NCI-H2081 (cell line): ENCODE measurements at places on chromosomes 3 and 15.

DNA sequence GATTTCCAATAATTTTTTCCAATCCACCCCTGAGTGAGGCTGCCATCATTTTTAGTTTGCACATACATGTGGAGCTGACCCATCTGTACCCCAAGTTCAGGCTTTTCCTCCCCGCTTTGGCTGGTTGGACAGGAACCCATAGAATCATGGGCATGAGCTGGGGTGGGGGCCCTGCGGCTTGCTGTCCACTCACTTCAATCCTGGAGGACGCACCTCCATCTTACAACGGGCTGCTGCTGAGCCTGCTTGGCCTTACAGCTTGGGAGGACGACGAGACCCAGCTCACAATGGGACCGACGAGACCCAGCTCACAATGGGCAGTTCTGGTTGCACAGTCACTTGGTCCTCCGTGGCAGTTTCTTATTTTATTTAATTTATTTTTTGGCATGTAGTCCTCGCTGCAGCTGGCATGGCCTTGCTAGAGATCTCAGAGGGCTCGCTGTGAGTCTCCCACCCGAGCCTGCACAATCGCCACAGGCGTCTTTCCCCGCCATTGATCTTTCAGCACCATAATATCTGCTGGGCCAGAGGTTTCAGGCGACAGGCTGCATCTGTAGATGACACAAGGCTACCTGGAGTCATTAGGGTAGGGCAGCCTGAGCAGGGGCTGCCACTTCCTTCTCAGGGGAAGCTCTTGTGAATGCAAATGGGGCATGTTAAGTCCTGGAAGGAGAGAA, 19.6 kb upstream of the EPHB3 start:
- no peak for DNase-seq

DNA sequence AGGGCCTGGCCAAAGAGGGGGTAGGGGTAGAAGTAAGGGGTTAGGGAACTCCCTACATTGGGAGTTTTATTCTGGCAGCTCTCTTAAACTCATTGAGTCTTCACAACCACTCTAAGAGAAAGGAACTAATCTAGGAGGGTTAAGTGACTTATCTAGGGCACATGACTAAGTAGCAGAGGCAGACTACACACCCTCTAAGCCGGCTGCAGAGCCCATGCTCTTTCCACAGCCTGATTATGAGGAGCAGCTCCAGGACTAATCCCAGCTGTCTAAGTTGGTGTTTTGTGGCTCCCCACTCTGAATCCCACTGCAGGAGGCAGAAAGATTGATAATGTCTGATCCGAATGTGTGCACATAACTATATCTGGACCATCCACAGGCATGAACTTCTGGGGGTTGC, 374.6 kb downstream of the EPHB1 start:
- no peak for DNase-seq

DNA sequence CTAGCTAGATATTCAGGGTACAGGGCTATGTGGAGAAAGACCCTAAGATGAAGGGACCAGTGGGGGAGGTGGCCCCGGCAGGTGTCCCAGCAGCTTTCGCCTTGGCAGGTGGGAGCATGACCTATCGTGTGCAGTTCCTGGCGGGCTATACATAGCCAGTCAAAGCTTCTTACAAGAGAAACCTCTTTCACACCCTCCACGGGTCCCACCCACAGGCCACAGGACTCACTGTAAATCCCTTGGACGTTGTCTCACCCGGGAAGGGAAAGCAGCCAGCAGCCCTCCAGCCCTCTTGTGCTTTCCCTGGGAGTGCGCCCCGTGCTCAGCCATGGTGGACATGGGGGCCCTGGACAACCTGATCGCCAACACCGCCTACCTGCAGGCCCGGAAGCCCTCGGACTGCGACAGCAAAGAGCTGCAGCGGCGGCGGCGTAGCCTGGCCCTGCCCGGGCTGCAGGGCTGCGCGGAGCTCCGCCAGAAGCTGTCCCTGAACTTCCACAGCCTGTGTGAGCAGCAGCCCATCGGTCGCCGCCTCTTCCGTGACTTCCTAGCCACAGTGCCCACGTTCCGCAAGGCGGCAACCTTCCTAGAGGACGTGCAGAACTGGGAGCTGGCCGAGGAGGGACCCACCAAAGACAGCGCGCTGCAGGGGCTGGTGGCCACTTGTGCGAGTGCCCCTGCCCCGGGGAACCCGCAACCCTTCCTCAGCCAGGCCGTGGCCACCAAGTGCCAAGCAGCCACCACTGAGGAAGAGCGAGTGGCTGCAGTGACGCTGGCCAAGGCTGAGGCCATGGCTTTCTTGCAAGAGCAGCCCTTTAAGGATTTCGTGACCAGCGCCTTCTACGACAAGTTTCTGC, 15.0 kb downstream of the GRK7 start:
- DNase-seq = no peak

- no peak for DNase-seq
Observed at GRCh38 chr3:171796625-171797264, 13.5 kb downstream of the PLD1 start.

DNA sequence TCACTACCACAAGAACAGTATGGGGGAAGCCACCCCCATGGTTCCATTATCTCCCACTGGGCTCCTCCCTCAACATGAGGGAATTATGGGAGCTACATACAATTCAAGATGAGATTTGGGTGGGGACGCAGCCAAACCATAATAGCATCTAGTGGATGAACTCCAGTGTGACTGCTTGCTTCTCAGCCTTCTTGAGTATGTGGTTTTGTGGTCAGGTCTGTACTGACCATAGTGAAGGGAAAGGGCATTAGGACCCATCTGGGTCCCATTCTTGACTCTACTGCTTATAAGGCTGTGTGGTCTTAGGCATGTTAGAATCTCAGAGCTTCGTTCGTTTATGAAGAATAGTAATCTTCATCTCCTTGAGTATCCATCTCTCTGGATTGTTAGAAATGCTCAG, 81.4 kb downstream of the CGNL1 start:
- DNase-seq = no peak

GRCh38 chr3:184737063-184737462, 25.2 kb upstream of the MAGEF1 start:
- DNase-seq = no peak

DNA sequence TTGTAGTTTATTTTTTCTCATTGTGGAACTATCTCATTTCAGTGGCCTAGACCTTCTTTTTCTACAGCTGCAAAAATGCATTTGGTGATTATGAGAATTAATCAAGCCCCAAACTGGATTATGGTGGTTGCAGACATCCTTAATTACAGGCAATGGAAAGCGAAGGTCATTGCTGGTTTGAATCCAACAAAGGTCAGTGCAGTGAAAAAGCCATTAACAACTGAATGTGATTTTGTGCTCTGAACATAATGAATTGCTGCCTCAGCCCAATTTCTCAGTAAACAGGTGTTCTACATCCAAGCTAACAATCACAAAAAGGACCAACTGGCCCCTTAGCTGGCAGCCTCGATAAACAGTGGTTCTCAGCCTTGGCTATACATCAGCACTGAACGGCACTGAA, 260.1 kb upstream of the DPPA4 start:
- DNase-seq = no peak

DNA sequence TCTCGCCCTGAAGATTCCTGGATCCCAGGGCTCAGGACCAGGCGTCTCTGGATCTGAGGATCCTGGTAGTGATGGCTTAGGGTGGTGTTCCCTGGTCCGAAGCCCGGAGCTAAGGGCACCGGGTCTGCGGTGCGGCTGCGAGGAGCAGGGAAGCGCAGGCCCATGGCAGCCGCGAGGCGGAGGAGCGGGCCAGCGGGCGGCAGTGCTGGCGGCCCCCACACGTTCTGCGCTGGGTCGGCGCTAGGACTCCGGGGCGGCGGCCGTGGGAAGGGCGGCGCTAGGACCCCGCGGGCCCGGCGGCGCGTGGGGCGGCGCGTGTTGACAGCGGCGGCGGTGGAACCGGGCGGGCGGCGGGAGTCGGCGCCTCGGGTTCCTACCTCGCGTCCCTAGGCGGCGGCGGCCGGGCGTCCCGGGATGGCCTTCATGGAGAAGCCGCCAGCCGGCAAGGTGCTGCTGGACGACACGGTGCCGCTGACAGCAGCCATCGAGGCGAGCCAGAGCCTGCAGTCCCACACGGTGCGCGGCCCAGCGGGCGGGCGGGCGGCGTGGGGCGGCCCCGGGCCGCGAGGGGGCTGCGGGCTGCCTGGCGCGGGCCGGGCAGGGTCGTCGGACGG, at the start of gene PXK:
Gene PXK, plus strand, starts transcription at position 318 of the 614 bp plus-strand sequence. Its CDS starts 97 bp downstream, at position 415.
- peak; percentile 15 for DNase-seq

- DNase-seq = no peak
Observed at GRCh38 chr15:64755427-64755940, 19.9 kb downstream of the RBPMS2 start.

- no peak for DNase-seq
Observed at GRCh38 chr3:138949445-138950005, 2.5 kb downstream of the FOXL2NB start.

GRCh38 chr3:156211583-156211982, 91.2 kb downstream of the KCNAB1 start:
- DNase-seq = no peak

DNA sequence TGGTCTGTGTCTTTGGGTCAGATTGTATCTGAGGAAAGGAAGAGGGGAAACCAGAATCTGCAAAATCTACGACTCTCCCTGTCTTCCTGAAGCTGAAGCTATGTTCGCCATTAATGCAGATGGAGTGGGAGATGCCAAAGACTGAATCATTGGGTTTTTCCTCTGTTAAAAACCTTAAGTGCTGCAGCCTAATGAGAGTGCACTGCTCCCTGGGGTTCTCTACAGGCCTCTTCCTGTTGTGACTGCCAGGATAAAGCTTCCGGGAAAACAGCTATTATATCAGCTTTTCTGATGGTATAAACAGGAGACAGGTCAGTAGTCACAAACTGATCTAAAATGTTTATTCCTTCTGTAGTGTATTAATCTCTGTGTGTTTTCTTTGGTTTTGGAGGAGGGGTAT, 24.0 kb downstream of the RMDN3 start:
- peak; percentile 46 for DNase-seq

DNA sequence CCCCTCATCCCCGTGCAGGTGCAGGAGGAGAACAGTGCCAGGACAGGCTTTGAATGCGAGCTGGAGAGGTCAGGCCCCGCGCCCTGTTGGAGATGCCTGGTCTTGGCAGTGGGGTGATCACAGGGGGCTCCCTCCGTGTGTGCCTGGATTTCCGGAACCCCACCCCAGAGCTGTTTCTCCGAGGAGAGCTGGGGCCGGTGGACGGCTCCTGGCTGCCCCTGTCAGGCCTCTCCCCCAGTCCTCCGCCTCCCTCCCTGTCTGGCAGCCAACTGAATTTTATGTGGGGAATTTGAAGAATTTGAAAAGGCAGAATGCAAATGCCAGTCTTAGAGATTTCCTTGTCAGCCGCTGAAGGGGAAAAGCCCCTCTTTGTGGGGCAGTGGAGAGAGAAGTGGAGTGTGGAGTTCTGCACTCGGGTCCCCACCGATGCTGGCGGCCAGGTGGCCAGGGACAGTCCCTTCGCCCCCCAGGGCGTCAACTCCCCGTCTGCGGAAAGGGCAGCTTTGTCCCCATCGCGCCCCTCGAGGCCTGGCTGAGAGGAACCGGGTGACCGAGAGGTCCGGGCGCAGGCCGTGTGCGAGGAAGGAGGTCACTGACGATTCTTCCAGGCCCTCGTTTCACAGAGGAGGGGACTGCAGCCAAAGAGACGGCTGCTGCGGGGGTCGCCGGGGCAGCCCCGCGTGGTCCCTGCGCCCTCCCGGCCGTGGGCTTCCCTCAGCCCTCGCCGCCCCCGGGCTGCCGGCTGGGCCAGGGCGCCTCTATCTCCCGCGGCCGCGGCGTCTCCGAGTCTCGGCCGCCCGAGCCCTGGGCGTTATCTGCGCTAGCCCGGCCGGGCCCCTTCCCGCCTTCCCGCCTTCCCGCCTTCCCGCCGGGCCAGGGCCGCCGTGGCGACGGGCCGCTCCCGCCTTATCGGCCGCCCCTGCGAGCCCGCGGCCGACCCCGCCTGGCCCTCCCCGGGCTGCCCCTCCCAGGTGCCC, 56.0 kb upstream of the LCTL start:
- DNase-seq = no peak

- no peak for DNase-seq
Observed at GRCh38 chr3:103393395-103394186, 958.8 kb downstream of the ZPLD1 start.

DNA sequence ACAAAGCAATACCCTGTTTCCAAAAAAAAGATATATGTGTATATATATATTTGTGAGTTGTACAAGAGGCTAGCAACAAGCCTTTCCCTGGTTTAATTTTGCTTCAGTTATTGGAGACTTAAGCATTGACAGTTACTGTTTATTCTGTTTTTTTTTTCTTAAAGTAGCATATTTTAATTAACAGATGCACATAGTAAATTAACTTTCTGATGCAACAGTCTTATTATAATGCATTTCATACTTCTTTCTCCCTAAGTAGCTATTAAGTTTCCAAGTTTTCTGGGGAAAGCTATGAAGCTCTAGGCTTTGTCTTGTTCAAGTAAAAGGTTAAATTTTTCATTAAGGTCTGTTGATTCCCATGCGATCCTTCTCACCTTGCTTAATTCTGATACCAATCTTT, 17.9 kb downstream of the PRKCI start:
- no peak for DNase-seq

- no peak for DNase-seq
Observed at GRCh38 chr3:57952651-57953050, 55.6 kb upstream of the FLNB start.

DNA sequence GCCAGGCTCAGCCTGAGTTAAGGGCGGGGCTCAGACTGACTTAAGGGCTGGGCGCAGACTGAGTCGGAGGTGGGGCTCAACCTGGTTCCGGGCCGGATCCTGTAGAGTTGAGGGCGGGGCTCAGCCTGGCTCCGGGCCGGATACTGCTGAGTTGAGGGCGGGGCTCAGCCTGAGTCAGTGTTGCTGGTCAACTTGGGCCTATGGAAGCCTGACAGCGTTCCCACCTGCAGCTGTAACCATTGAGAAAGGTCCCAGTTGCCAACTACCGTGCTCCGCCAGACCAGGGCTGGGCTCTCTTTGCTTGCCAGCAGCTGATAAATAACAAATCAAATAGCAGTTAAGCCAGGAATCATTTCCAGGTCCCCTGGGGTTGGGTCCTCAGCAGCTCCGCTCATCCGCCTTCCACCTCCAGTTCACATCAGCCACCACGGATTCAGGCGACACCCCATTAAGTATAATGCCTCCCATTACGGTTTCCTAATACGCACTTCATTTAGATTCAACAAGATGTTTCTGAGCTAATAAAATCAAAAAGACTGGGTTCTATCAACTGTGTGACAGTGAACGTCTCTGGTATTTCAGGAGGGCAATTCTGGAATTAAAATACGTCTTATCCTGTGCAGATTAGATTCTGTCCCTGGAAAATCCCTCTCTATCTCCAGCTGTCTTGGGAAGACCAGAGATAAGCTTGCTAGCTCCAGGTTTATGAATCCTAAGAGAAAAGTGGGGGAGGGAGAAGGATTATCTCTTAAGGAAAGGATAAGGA, 7.3 kb downstream of the GRIP2 start:
- peak; percentile 90 for DNase-seq

DNA sequence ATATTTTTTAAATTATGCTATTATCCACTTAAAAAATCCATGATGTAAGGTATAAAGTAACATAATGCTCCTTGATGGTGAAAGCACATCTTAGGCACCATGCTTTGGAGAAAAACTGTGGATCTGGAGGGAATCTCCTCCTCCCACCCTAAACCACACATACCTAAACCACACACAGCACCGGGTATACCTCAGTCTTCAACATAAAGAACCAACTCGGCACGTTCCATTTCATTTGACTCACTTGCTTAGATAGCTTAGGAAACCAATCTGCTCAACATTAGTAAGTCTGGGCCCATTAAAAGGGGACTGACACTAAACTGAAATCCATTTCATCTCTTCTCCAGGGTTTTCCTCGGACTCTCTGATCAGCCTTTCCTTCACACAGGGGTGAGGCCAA, 945.7 kb upstream of the CFAP20DC start:
- DNase-seq = no peak
